ENCODE measurements at places on chromosomes 3 and 15.

DNA sequence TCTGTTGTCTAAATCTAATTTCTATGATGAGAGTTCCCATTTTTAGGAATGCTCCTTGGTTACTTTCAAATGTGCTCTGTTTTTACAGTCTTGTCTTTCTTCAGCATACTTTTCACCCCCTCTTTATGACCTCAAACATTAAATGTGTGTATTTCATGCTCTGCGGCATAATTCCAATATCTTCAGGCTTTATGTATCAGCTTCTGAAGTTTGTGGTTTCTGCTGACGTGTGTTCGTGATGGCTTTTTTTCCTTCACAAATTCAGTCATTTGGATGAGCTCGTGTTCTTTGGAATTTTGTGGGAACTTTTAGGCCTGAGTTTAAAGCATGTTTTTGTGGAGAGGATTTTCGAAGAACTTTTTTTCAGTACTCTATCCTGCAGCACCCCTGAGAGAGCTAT is 97.7 kb upstream of the CHRNA7 start:
- DNase-seq, result no peak

DNA sequence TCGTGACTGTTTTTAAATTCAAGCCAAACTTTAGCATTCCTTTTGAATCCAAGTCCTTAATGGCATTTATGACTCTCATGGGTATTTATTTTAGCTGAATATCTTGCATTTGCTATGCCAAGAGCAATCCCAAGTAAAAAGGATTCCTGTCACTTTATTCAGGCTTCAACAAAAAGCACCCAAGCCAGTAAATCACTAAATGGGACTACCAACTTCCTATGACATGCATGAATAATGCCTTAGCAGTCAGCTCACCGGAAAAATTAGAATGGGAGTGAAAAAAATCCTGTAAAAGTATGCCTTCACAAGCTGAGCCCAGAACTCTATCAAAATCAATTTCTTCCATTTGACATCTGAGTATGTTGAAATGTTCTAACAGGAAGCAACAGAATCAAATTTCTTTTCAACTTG is 1297.9 kb downstream of the ROBO2 start:
- DNase-seq, result no peak

DNA sequence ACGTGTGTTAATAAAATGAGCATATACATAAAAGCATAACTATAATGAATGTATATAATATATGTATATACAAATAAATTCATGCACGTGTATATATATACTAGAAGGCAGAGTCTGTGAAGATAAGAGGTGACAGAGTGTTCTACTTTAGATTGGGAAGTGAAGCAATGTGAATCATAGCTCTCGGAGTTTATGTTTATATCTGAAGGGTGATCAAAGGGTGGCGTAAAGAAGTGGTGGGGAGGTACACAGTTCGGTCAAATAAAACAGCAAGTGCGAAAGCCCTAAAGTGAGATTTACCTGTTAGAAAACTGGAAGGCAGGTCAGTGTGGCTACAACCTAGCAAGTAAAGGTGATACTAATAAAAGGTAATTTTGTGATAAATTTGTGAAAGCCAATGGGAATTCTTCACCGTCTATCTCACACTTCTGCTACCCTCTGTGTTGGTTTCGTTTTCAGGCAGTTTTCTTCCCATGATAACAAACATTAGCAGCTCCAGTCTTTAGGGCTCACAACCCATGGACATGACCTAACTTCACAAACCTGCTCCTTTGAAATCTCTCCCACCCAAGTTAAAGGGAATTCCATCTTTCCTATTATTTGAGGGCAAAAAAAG is 46.7 kb upstream of the BCHE start:
- no peak for DNase-seq

- no peak for DNase-seq
Measured at GRCh38 chr3:74631351-74632140, 17.1 kb upstream of the CNTN3 start.

DNA sequence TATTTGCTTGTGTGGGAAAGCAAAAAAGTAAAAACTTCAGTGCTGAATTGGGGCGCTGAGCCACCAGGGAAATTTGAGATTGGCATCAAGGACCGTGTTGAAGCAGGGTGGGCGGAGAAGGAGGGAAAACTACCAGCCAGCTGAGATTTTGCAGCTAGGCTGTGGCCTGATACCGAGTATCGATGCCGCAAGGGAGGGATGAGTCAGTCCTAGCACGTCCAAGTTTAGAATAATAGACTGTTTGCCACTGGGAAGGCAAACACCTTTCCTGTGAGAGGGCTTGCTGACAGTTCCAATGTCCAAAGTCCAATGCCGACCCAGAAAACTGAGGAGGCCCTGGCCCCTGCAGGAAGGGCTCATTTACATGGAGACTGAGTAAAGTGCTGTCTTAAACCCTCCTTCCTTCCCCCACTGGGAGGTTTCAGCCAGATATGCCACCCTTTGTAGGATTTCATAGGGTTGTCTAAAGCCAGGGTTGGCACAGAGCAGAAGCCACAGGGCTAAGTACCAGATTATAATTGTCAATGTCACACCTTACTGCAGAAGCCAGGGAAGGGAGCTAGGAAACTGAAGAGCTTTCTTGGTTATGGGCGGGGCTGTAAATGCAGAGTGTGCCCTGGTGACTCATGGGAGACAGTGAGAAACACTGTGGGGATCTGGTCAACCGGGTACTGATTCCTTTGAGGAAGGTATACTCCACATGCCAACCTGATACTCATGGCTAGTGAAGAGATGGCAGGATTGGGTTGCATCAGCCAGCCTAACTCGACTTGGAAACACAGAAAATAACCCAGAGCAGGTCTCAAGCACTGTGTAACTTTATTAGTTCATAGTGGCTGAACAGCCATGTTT is 28.4 kb upstream of the PIK3CB start:
- DNase-seq, result no peak

- DNase-seq, result no peak
Measured at GRCh38 chr3:154121701-154122551, 736 bp downstream of the ARHGEF26 start.

GRCh38 chr15:62782071-62782841 is 260.3 kb upstream of the TPM1 start:
- peak; percentile 34 for DNase-seq

- DNase-seq, result no peak
Measured at GRCh38 chr15:44308889-44309288, 20.4 kb downstream of the GOLM2 start.

DNA sequence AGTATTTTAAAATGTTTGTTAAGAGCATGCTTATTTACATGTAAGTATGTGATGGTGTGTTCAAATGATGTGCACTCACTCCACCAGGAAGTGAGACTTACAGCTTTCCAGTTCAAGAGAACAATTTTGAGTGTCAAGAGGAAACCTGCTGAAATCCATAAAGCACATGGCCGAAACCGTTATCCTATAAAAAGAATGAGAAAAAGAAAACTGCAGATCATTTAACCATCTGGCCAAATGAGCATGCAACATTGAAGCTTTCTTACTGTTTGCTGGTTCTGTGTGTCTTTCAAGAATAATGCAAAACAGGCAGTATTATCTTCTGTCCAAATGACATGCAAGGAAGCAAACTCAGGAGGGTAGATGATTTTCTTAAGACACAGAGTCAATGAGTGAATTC is 26.3 kb downstream of the GABRR3 start:
- DNase-seq, result no peak

GRCh38 chr3:144557515-144557914 is 585.9 kb downstream of the DIPK2A start:
- DNase-seq, result no peak

DNA sequence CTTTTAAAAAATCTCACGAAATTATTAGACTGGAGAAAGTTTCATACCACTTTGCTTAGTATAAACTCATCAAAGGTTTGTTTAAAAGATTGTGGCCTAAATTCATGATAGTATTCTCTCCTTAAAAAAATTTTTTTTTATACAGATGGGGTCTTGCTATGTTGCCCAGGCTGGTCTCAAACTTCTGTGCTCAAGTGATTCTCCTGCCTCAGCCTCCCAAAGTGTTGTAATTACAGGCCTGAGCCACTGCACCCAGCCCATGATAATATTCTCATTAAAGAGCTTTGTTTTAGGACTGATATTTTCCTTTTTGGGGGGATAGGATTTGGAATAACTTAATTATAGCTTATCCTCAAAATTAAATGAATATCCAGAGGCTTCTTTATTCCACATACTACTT is 19.9 kb downstream of the ECT2 start:
- DNase-seq, result no peak

DNA sequence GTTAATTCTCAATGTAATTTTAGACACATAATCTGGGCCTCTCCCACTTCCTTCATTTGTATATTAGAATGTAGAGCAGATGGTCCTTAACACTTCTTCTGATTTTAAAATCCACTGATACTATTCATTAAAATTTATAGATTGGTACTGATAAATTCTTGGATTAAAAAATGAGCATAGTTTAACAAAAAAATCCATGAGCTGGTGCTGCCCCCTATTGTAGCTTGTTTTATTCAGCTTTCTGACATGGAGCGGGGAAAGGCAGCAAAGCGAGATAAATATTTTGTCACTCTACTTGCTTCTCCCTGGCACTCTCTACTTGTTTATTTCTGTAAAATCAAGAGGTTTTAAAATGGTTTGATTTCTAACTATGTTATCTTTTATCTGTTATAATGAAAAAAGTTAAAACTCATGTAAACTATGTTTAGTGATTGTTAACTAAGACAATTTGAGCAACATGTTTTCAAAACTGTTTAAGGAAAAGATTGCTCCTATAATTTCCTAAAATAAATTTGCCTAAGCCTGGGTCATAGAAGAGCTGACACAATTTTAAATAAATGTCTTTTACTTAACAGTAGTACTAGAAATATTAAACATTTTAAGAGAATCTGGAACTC is 26.5 kb upstream of the PLOD2 start:
- DNase-seq, result no peak

GRCh38 chr3:190036631-190037030 is 84.1 kb downstream of the P3H2 start:
- no peak for DNase-seq

Measured in amygdala (tissue), 56 donors.